ENCODE measurements at places on chromosomes 5 and 9. TPM values are rescaled to one million over a fixed set of nuclear protein-coding genes. Genes with fewer than 3 reads are reported as not detected.

GRCh38 chr5:178561746-178562264 lies 28.4 kb downstream of the COL23A1 start:
- no peak for DNase-seq

DNA sequence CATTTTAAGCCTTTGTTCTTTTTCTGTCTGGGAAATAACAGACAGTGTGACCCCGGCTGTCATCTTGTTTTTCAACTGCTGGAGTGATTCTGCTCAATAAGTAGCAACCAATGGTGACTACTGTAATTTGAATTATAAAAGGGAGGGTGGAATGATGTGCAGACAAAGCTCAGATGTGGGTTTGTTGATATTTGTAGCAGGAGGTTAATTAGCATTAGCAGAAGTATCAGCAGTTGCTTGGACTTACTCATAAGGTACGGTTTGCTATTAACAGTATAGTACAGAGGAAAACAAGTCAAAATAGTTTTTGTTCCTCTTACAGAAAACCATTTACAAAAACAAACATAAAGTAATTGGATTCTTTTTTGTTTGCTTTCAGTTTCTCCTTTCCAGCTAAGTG lies 140.4 kb downstream of the TUSC1 start:
- no peak for DNase-seq

DNA sequence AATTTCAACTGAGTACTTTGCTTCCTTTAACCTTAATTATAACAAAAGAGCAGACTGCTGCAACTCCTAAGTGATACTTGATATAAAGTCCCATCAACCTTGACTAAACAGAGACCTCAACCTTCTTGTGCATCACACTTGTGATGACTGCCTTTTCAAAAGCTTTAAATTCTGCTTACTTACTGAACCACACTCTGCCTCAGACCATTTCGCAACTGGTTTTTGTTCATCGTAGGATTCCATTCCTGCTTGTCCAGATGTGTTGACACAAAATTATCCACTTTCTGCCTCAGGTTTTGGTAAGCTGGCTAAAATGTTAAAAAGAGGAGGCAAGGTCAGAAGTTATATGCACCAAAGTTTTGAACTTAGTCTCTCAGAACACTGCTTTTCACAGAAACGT lies 3.5 kb downstream of the BOD1 start:
- DNase-seq: no peak

GRCh38 chr5:141623186-141623585 lies 4.4 kb upstream of the DIAPH1 start:
- no peak for DNase-seq

- DNase-seq: no peak
These were observed 414.7 kb downstream of the KDM4C start for GRCh38 chr9:7172154-7173115.

DNA sequence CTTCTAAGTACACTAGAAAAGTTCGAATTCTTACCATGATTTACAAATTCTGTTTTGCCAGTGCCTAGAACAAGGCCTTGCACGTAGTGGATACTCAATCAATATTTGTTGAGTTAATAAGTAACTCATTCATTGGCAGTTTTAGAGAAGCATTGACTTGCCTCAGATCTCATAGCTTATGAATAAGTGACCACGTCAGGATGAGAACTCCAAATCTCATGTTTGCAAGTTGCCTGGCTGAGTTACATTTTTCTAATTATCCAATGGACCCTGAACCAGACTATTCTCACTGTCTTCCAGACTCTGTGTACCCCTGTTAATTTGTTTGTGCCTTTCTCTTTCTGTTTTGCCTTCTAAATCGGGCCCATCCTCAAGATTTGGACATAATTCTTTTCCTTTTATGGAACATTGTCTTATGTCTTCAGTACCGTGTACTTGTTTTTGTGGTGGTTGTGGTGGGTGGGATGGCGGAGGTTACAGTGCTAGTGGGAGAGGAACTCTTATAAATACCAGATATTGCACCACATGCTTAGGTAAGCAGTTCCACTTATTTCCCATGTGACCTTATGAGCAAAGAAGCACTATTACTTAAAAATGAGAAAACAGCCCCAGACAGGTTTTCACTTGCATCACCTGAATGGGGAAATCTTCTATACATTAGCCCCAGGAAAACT lies 96.3 kb downstream of the UNC13B start:
- no peak for DNase-seq

The AOPEP gene
- total RNA-seq: 28.7 TPM

- no peak for DNase-seq
These were observed 139.7 kb upstream of the PLCXD3 start for GRCh38 chr5:41650131-41650530.

The ANKRD34B gene
- total RNA-seq: 0.10 TPM

The SHOC1 gene
- not detected for total RNA-seq

DNA sequence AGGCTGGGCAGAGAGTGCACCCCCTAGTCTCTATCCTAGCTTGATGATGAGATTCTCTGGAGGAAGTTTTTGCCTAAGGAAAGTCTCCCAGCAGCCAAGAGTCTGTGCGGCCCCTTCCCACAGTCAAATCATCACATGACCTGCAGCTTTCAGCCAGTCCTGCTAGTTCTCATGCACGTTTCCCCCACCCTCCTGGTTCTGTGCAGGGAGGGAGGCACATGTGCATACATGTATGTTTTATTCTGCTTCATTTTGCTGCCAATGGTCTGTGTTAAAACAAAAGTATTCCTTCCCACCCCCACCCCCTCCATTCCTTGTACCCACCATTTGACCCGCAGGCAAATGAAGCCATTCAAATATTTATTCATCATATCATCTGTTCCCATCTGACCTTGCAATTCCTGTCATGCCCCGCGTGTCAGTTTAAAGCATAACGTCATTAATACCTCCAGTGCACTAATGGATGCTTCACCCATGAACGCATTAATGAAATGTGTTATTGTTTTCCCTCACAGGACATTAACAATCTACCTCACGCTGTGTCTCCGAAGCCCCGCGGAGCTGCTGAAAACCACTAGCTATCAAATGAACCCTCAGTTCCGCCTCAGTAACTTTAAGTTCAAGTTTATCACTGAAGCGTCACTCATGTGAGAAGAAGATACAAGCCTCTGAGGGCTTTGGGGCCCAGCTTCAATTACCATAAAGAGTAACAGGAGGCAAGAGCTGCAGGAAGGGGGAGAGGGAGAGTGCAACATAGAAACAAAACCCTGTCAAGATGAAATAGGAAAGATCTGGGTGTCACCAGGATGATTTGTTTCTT lies 139.6 kb downstream of the RASEF start:
- DNase-seq: no peak

The HTR4 gene
- 0.16 TPM for total RNA-seq

The ADAMTS6 gene
- total RNA-seq: 1.3 TPM

- no peak for DNase-seq
These were observed 6.9 kb downstream of the ADAM19 start for GRCh38 chr5:157568720-157569119.

GRCh38 chr9:77899679-77900354 lies 131.8 kb downstream of the GNAQ start:
- no peak for DNase-seq

DNA sequence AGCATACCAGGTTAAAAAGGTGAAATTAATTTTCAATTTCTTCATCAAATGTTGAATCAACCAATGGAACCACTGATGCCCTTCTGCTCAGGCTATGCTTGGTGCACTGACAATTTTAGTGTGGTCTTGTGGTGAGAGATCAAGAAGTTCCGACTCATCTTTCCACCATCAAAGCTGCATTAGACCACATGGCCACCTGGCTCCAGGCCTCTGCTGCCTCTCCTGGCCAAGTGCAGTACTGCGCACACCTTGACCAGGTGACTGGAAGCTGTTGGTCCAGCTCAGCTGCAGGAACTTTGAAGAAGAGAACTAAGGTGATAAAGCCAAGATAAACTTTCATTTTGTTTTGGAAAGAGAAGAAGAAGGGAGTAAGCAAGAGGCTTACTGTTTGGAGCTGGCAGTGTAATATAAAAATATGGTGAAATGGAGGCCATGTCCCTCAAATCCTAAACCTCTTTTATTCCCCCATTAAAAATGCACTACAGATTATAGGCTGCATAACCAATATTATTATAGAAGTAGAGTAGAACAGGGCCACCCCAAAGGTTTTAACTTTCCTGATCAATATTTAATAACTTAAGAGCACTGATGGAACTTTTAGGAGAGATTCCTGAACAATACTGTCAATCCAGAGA lies 315.5 kb upstream of the C9orf72 start:
- DNase-seq: no peak

The C7 gene
- 326 TPM for total RNA-seq

- no peak for DNase-seq
These were observed 213.3 kb downstream of the TENT4A start for GRCh38 chr5:6926491-6927038.

The CDH12 gene
- not detected for total RNA-seq

The LCN9 gene
- total RNA-seq: not detected

The FRMD3 gene
- 11.7 TPM for total RNA-seq
